Endothelial cell of coronary artery (primary cell): ENCODE measurements at places on chromosomes 6 and 20. TPM values are rescaled to one million over a fixed set of nuclear protein-coding genes. Genes with fewer than 3 reads are reported as not detected.

TMC2 gene
- not detected in 2 replicates for total RNA-seq

AKAP7 gene
- 1.6 and 2.1 TPM in 2 replicates for total RNA-seq

CBLN4 gene
- total RNA-seq, result not detected in 2 replicates

SLC22A2 gene
- under 0.01 TPM in 1 of 2 replicates, not detected in the other for total RNA-seq

ADISSP gene
- total RNA-seq, result 20.8 and 33.5 TPM in 2 replicates

DSP gene
- under 0.01 and 10.5 TPM in 2 replicates for total RNA-seq

SIRPG gene
- total RNA-seq, result not detected in 2 replicates

RIMS1 gene
- 0.09 and 14.0 TPM in 2 replicates for total RNA-seq

TP53INP2 gene
- total RNA-seq, result 2.5 and 3.1 TPM in 2 replicates

MACROD2 gene
- 0.47 and 1.1 TPM in 2 replicates for total RNA-seq

OR12D3 gene
- not detected in 2 replicates for total RNA-seq

FAM50B gene
- total RNA-seq, result 6.0 and 17.2 TPM in 2 replicates

COL12A1 gene
- total RNA-seq, result 9.0 and 26.4 TPM in 2 replicates

OLIG3 gene
- total RNA-seq, result not detected in 2 replicates

MOXD1 gene
- 0.09 TPM in 1 of 2 replicates, not detected in the other for total RNA-seq
